ENCODE measurements at places on chromosomes 16 and 17.
A peak's percentile ranks its signal among the peaks of the same experiment; 100 is the strongest.

GRCh38 chr17:58575511-58575910, 61.1 kb upstream of the MTMR4 start:
- DNase-seq = peak; percentile 40

DNA sequence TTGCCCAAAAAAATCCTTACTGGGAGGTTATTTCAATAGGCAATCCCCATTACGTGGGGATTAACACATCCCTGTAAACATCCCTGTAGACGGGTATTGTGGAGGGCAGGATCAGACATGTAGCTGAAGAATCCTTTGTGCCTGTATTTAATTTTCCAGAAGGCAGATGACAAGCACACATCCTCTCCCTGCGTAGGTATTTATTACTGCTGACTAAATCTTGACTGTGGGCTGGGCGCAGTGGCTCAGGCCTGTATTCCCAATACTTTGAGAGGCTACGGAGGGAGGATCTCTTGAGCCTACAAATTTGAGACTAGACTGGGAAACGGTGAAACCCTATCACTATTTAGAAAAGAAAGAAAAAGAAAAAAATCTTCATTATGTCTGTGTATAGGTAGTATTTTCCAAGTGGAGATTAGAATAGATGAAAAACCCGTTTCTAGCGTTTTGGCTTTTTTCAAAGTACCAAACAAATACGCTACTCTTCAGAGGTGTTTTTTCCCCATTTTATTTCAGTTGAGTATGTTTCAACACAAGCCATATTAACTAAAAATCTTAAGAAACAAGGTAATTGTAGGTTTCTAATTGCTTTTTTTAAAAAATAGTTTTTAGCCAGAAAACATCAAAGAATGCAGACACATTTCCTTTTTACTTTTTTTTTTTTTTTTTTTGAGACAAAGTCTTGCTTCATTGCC, 1.5 kb upstream of the MARF1 start:
- DNase-seq = peak; percentile 27

- no peak for DNase-seq
Observed at GRCh38 chr16:17633181-17633951, 162.6 kb upstream of the XYLT1 start.

DNA sequence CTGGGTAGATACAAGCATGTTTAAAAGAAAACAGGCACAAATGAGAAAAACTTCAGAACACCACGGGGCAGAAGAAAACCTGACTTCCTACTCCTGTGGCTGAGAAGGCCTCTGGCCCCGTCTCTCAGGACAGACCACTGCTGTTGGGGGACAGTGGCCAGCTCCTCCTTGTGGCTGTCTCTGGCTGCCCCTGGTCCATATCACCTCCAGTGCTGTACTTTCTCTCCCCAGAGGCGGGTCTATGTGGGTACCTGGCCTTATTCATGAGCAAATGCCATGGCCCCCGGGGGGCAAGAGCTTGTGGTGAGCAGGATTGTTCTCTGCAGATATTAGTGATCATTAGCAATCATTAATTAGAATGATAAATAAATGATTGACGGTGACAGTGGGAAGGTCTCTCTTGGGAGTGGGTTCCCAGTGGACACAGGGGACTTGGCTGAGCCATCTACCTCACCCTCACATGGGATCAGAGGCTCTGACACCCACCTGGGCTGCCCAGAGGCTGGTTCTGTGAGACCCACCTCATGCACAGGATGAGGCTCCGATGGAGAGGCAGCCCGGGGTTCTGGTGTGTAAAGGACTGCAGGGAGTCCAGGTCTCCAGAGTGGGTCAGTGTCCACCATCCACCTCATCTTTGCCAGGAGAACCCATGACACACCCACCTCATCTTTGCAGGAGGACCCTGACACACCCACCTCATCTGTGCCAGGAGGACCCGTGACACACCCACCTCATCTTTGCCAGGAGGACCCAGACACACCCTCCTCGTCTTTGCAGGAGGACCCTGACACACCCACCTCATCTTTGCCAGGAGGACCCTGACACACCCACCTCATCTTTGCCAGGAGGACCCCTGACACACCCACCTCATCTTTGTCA, 30.6 kb upstream of the CBFA2T3 start:
- no peak for DNase-seq

DNA sequence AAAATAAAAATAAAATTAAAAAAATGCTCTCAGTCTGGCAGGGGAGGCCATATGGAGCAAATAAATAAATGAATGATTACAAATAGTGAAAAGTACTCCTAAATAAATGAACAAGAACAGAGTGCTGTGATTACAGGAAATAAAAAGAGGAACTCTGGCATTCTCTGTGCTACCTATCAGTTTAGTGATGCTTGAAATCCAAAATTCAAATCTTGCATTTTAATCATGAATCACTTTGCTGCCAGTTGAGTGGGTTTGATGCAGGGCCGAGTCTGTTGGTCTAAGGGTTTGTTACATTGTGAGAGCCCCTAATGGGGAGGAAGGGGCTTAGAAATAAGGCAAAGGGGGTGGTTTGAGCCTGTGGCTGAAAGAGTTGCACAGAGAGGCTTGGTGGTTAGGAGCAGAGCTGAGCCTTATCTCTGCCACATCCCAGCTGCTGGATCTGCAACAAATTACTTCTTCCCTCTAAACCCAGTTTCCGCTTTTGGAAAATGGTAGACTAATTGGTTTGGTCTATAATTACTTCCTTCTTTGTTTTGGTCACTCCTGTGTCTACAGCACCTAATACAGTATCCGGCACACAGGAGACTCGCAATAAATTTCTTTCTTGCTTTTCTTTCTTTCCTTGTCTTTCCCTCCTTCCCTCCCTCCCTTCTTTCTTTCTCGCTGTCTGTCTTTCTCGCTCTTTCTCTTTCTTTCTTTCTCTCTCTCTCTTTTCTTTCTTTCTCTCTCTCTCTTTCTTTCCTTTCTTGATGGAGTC, 6.3 kb upstream of the ABCC1 start:
- no peak for DNase-seq

- DNase-seq = no peak
Observed at GRCh38 chr17:50837980-50838954, 2.9 kb downstream of the WFIKKN2 start.

GRCh38 chr17:75844530-75845057, 390 bp upstream of the UNC13D start:
- no peak for DNase-seq

GRCh38 chr16:50208460-50208931, 55.4 kb downstream of the TENT4B start:
- DNase-seq = no peak

DNA sequence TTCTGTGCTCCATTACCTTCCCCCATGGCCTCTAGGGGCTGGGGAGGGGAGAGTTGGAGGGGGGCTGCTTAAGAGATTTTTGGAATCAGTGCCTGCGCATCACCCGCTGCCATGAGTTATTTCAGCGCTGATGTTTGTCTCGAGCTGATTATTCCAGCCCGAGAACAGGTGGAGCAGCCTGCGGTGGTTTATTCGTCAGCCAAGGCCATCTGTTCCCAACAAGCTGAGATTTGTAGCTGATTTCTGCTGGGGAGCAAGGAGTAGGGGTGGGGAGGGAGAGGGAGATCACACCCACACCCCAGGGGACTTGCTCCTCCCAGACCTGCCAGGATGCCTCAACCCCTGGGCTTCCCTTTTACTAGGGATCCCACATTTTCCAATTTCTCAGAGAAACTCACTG, 23.1 kb downstream of the PIPOX start:
- no peak for DNase-seq

DNA sequence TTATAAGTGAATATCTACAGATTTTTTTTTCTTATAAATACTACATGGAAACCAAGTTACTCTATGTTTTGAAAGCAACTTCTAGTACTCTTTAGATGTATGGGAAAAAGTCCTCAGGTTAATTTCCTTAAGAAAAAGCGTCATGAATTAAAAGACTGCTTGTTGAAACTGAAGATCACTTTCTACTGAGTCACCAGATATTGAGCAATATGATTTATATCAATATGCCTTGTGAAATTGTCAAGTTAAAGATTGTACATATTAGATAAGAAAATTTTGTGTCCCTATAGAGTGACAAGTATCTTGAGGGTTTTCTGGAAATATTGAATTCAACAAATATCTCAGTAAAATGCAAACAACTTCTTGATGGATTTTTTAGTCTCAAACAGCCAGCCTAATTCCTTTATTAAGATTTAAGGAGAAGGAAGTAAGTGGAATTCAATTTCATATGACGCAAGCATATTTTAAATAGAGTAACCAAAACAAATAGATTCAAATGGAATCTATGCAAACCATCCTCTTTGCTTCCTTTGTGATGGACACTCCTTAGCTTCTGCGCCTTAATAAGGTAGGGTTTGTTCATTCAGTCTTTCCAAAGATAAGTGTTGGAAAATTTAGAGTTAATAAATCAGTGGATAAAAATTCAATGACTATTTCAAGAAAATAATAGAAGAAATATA, 16.6 kb downstream of the KRT12 start:
- DNase-seq = no peak

DNA sequence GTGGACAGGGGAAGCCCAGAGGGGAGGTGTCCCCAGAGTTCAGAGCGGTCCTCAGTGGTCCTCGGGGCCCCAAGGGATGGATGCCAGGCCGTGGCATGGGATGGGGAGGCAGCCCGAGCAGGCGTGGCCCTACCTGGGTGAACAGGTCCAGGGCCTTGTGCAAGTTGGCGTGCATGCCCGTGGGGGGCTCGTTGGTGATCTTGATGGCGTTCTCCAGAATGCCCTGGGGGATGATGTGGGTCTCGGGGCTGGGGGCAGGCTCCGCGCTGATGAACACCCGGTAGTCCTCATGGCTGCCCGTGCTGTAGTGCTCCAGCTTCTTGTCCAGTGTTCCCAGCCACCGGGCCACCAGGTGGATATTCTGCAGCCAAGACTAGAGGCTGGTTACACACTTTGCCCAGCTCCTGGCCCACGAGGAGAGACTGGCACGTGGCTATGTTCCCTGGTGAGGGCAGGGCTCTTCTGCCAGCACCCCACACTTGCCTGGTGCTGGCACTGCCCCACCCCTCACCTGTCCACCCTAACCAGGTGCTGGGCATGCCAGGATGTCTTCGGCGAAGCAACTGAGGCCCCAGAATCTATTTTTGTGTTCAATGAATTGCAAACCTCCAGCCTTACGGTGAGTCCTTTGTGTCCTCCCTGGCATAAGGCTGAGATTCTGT, 59.2 kb downstream of the PGS1 start:
- no peak for DNase-seq

DNA sequence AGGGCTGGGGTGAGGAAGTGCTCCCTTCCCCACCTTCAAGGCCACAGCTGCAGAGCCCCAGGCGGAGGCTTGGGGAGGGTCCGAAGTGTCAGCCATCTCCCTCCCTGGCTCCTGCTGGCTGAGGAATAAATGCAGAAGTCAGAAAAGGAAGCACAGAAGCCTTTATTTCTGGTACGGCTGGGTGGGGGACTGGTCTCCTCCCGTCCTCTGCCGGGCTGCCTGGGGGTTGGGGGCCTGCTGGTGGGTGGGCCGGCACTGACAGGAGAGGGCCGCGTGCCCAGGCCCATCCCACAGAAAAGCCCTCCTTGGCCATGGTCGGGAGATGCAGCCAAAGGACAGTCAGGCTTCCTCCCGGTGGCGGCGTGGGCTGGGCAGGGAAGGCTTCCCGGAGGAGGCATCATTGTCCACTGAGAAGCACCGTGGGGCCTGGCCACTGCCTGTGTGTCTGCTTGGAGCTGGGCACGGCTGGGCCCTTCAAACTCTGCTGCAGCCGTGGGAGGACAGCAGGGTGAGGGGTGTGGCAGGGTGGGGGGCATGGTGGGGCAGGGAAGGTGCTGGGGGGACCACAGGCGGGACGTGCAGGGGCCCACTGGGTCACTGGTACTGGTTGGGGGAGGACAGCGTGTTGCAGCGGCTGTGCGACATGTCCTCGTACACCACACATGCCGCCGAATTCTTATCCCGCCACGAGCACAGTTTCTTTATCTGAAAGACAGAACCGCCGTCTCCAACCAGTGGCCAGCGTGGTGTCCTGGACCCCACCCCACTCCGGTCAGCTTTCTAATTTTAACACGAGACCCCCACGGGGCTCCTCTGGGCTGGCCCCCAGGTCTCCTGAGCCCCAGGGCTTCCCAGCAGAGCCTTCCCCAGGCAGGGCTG, 2.4 kb downstream of the CD7 start:
- no peak for DNase-seq

- DNase-seq = no peak
Observed at GRCh38 chr17:58320163-58320558, 8.4 kb downstream of the TSPOAP1 start.

DNA sequence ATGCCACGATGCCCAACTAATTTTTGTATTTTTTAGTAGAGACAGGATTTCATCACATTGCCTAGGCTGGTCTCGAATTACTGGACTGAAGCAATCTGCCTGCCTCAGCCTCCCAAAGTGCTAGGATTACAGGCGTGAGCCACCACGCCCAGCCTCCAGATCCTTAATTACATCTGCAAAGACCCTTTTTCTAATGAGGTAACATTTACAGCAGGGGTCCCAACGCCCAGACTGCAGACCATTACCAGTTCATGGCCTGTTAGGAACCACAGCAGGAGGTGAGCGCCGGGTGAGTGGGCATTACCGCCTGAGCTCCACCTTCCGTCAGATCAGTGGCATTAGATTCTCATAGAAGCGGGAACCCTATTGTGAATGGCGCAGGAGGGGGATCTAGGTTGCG, 4.0 kb upstream of the RAB11FIP4 start:
- no peak for DNase-seq

GRCh38 chr17:60065136-60065535, 13.6 kb downstream of the HEATR6 start:
- no peak for DNase-seq

GRCh38 chr16:73015612-73016487, 32.1 kb downstream of the ZFHX3 start:
- no peak for DNase-seq

GRCh38 chr17:74045608-74046280, 157.7 kb upstream of the RPL38 start:
- no peak for DNase-seq

DNA sequence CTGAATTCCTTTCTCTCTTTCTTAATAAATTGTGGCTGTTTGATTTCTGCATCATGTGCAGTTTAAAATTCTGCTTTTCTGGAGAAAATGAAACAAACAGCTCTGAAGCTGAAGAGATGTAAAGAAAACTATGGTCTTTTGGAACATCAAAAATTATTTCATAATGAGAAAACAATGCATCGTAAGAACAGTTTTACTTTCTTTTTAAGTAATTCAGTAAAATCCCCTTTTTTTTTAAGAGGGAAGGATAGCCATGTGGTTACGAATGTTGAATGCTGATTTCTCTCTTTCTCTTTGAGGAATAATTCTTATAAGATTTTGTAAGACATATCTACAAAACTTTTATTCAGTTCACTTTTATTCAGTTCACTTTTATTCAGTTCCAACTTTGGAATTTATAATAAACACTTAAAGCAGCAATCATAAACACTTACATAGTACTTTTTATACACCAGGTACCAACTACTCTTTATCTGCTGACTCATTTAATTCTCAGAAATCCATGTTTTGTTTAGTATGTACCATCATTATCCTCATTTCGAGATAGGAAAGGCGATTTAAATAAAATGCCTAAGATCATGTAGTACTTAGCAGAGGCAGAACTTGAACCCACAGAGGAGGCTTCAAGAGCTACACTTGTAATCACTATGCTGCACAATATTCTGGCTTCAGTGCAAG, 26.6 kb downstream of the CNTNAP4 start:
- no peak for DNase-seq

GRCh38 chr17:20944014-20944865, 98.6 kb downstream of the USP22 start:
- no peak for DNase-seq

GRCh38 chr16:22369221-22369811, 5.1 kb downstream of the CDR2 start:
- no peak for DNase-seq

- DNase-seq = no peak
Observed at GRCh38 chr17:494601-495265, 142.1 kb upstream of the RPH3AL start.

GRCh38 chr16:22861580-22861979, 47.6 kb downstream of the HS3ST2 start:
- no peak for DNase-seq
